ENCODE measurements at places on chromosomes 6 and 20.
A peak's percentile ranks its signal among the peaks of the same experiment; 100 is the strongest.

DNA sequence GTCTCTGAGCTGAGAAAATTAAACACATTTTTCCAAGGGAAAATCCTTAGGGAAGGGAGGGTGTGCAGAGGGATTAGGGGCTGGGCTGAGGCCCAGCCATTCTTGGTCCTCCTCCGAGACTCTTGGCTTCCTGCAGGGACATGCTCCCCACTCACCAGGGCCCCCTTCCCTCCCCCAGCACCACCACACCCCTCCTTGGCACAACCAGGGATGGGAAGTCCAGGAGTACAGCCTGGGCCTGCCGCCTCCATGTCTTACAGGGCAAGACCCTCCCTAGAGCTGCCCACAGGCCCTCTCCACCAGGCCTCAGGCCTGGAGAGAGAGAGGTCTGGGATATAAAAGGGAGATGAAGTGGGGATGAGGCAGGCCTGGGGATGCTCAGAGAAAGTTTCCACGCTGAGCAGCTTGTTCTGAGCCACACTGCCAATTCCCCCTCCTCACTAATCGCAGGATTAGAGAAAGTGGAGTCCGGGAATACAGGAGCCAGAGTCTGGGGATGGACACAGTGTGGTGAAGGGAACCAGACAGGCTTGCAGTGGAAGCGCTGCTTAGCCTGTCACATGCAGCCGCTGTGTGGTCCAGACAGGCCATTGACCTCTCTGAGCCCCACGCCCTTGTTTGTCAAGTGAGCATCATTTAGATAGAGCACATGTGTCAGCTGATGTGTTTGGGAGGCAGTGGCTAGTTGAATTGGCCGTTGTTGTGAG lies 105.5 kb downstream of the MRPL14 start:
- no peak for DNase-seq

DNA sequence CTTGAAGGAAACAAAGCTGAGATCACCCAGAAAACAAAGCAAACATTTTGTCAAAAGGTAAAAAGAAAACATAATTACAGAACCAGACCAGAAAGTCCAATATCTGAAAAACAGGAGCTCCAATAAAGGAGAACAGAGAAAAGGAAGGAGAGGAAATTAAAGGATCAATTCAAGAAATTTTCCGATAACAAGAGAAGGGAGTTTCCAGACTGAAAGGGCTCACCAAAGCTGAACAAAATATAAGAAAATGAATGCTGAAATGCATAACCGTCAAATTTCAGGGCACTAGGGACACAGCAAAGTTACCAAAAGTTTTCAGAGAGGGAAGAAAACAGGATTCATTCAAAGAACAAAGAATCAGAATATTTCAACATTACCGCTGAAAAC lies 23.9 kb downstream of the ILRUN start:
- DNase-seq = no peak

- no peak for DNase-seq
Observed at GRCh38 chr6:123380257-123380656, 256.5 kb downstream of the TRDN start.

DNA sequence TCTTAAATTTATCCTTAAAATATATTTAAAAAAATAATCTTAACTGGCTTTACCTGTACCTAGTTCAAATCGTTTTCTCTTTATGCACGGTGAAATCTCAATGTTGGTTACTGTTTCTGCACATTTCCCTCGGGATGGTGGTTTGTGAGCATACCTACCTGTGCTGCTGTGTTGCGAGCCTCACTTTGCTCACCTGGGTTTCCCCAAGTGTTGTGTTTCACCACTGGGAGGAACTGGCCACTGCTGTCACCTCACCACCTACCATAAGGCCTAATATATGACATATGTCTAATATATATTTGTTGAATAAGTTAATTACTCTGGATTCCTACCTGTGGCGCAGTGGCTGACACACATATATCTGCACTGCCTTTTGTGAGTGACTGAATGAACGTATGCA lies 493.5 kb upstream of the FLRT3 start:
- DNase-seq = no peak

DNA sequence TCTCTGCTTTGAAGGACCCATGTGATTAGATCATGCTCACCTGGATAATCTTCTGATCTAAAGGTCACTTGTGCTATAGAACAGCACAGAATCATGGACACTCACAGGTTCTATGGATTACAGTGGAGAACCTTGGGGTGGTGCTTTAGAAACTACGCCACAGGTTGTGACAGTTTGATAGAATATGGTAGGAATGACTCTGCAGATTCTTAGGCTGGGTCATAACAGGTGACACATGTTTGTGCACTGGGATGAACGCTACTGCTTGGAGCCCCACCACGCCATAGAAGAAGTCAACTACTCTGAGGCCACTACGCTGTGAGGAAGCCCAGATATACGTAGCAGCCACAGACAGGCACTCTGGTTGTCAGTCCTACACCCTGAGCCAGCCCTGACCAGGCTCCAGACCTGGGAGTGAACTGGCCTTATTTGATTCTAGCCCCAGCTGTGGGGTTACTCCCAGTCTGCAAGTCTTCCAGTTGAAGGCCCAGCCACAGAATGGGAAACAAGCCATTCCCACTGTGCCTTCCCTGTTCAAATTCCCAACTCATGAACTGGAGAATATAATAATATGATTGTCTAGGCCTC lies 99.0 kb upstream of the SLC24A3 start:
- DNase-seq = no peak

- DNase-seq = peak; percentile 68
Observed at GRCh38 chr6:168157272-168158212, 78.5 kb upstream of the FRMD1 start.

GRCh38 chr6:34247481-34248197 lies 1.2 kb downstream of the SMIM29 start:
- no peak for DNase-seq

GRCh38 chr6:154488802-154489437 lies 21.6 kb downstream of the CNKSR3 start:
- DNase-seq = peak; percentile 55

DNA sequence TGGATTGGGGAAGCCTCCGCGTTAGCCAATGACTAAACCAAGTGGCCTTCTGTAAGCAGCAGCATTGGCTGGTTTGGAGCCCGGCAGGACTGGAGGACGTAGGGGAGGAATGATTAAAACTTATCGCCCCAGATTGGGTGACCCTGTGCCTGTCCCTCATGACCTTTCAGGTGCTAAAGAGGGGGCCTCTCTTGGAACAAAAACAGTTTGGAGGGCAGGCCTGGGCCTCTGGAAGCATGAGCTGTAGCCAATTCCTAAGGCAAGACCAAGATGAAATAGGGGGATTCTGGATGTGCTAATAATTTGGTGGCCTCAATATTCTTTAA lies 1.4 kb downstream of the GMPR start:
- DNase-seq = no peak

GRCh38 chr20:59782986-59783640 lies 150.3 kb downstream of the SYCP2 start:
- peak; percentile 8 for DNase-seq

DNA sequence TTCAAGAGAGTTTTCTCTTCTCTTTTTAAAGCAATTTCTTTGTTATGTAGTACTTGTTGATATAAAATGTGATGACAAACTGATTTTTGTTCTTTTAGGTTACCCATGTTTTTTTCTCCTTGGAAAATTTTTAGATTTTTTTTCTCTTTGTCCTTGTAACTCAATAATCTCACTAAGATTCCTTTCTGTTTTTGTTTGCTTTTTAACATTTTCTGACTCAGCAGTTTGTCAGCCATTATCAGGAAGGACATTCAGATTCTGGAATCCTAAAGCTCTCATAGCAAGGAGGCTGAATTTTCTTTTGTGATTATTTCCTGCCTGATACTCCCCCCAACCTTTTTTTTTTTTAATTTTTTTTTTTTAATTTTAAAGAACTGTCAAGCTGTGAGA lies 75.2 kb upstream of the CITED2 start:
- no peak for DNase-seq

- peak; percentile 62 for DNase-seq
Observed at GRCh38 chr6:56091159-56091869, 156.1 kb downstream of the COL21A1 start.

- DNase-seq = no peak
Observed at GRCh38 chr6:23218751-23219150, 649.4 kb downstream of the HDGFL1 start.

DNA sequence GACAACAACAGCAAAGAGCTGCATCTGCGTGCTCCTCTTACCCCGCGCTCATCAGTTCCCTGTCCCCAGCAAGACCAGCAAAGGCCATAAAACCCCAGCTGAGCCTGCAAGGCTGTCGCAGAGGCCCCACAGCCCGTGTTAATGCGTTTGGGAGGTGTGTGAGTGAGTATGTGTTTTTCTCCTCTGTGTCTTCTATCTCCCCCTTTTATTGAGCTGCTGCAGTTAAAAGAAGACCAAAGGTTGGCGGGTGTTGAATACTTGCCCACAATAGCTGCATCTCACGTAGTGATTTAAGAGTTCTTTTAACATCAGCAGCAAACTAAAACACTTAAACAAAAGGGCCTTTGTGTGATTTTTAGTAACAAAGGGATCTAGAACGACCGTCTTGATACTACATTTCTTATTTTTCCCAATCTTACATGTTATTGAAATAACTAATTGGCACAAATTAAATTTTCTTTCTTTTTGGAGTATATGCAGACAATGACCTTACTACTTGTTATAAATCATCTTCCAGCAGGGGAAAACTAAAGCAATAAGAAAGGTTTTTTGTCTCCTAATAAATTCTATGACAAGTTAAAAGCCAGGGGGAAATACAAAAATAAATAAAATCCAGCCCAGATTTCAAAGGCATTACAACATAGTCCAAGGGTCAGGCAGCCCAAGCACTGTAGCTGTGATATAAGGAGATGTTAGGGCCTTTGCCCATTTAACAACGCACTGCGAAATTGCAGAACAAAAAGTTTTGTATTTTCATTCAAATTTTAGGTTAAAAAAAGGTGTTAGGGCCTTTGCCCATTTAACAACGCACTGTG lies 27.2 kb upstream of the CNKSR3 start:
- no peak for DNase-seq

DNA sequence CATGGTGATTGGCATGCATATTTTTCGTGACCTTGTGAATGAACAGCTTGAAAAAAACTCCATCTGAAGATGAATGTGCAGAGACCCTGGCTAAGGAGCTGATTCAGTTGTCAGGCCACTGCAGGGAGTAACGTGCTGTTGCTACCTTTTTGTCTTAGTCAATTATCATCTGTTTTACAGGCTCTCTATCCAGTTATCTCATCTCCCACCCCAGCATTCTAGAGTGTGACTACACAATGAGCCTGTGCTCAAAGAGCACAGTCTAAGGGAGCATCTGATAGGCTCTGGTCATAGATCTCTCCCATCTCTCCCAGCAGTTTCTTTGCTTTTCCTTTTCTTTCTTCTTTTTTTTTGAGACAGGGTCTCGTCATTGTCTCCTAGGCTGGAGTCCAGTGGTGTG lies 45.5 kb downstream of the NDRG3 start:
- DNase-seq = no peak

- no peak for DNase-seq
Observed at GRCh38 chr6:25710287-25710686, 44.3 kb upstream of the SLC17A4 start.

- no peak for DNase-seq
Observed at GRCh38 chr6:126385536-126385935, 45.6 kb downstream of the CENPW start.

DNA sequence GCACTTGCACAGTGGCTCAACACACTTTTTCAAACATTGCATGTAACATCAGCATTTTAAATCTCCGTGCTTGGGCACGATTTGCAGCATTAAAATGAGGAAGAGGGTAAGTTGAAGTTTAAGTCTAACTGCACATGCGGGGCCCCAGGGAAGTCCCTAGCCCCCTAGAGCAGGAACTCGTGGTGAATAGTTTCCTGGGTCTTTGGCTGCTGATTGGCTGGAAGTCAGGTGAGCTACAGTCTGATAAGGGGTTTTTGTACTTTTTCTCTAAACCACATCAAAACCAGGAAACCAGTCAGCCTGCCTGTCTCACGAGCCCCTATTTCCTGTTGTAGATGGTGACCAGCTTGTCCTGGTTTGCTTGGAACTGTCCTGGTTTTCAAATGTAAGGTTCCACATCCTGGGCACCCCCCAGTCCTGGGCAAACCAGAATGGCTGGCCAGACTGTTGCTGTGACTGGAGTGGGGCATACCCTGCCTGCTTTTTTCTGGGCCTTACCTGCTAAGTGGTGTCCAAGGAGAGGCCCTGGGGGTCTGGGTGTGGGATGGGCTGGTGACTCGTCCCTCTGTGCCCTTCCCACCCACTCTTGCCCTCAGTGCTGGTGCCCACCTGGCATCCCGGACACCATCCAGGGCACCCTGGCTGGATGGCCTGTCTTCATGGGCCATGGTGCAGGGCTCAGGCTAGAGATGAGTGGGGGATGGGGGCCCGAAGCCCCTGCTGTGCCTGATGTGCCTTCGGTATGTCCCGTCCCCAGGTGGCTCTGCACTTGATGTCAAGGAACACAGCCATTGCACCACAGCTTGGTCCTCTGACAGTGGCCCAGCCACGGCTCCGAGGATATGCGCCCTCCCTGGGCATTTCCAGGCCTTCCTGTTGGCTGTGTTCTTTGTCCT lies 31.8 kb downstream of the SUN5 start:
- no peak for DNase-seq

DNA sequence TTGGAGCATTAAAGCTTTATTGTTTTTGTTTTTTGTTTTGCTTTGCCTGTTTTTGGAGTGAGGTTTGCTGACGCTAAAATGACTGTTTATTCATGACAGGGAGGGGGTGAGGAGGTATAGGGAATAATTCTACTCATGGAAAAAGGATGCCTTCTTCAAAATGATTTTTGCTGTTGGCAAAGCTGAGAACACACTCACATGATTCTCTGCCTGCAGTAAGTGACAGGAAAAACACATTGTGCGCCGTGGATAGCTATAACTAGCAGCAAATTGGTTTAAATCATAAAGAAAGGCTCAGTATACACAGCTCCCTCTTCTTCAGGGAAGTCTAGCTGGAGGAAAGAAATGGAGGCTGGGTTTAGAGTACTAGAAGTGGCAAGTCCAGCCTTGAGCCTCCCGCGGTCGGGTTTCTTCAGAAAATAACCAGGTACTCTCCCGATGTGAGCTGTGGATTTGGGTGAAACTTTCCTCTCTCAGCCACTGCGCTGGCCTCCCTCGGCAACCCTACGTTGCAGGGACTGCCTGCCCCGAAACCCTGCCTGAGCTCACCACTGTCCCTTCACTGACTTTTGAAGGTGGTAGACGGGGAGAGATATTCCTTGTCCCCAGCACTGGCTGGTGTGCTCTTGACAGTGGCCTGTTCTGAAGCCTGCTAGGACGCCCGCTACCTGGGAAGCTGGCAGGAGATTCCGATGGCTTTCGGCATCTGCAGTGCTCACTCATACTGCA lies 278.2 kb downstream of the NRN1 start:
- DNase-seq = no peak

- peak; percentile 38 for DNase-seq
Observed at GRCh38 chr6:155765275-155766194, 309.9 kb upstream of the NOX3 start.

DNA sequence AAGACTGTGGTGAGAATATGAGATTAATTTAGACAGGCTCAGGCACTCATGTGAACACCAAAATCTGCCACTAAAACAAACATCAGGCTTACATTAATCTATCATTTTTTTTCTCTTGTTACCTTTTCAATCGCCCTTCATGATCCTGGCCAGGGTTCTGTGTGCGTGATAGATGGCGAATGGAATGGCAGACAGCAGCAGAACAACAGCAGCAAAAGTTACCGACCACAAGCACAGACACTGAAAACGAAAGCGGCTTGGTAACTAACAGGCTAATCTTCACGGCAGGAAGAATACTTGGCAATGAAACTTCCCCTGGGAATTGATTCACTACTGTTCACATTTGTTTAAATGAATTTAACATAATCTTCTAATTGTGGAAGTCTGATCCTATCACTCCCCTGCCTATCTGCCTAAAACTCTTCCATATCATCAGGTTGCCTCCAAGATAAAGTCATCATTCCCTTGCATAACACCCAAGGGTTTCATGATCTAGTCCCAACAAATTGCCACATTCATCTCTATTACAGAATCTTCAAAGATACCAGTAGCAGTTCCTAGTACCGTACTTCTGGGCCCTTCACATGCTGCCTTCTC lies 28.7 kb downstream of the PTPRK start:
- DNase-seq = peak; percentile 51

All from fibroblast of skin of left quadriceps (primary cell).